Astrocyte (in vitro differentiated cells and primary cell): ENCODE measurements at places on chromosomes 6 and 20.

GRCh38 chr6:15389765-15390723 lies 144.2 kb downstream of the JARID2 start:
- H3K27ac ChIP-seq: no peak overlapping the region
- H3K36me3 ChIP-seq: no peaks in the 10 kb centered on the region
- no peaks in the 10 kb centered on the region for H3K27me3 ChIP-seq
- H3K4me3 ChIP-seq: no peak overlapping the region

DNA sequence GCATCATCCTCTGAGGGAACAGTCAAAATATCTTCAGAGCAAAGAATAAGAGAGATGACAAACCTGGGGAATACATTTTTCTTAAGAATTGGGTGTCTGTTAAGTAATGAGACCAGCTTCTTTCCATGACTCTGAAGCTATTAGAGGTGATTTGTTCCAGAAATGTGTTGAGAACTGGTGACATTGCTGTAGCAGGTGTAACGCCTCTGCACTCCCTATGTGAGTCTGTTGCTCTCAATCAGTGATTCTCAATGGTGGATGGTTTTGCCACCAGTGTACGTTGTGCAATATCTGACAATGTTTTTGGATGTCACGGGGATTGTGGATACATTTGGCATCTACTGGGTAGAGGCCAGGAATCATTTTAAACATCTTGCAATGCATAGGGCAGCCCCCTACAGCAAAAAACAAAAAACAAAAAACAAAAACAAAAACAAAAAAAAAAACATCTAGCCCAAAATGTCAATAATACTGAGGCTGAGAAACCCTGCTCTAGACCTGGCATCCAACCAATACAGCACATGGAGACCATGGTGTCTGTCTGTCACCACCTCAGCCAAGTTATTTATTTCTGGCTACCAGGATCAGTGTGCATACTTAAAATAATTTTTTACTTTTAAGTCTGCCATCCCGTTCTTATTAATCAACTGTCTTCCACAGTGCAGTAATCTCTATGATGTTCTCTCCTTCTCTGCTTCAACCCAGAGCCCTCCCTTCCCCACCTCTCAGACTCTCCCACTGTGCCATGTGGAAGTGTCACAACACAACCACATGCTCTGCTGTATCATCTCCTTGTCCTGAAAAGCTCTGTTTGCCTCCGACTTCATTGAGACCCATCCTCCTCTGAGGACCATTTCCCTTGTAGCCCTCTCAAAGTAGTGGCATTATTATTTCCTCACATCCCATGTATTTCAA lies 43.7 kb downstream of the KLHL32 start:
- no peak overlapping the region for H3K27ac ChIP-seq
- no peaks in the 10 kb centered on the region for H3K4me1 ChIP-seq
- H3K27me3 ChIP-seq: no peaks in the 10 kb centered on the region
- no peak for DNase-seq

- no peaks in the 10 kb centered on the region for H3K36me3 ChIP-seq
- DNase-seq: no peak
- H3K27me3 ChIP-seq: no peaks in the 10 kb centered on the region
- no peaks in the 10 kb centered on the region for H3K4me1 ChIP-seq
- no peak overlapping the region for H3K4me3 ChIP-seq
- no peak overlapping the region for H3K27ac ChIP-seq
These were observed 231.4 kb downstream of the PAX1 start for GRCh38 chr20:21936720-21937380.

DNA sequence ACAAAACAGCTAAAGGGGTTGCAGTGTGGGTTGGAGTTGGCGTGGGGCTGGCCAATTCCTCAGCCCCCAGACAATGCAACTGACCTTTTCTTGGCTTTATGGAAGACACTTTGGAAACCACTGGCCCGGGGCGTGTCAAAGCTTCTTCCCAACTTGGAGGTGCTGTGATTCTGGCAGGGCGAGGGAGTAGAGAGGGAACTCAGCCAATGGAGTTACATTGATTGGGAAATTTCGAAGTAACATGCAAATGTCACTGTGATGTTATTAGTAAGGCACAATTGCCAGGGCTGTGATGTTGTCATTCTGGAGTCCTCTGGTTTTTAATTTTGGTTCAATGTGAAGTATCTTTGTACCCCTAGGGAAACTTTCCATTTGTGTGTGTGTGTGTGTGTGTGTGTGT lies 41.5 kb upstream of the EPB41L1 start:
- peaks cover 13% of the 10 kb centered on the region for H3K27me3 ChIP-seq
- H3K4me1 ChIP-seq: peaks cover 6% of the 10 kb centered on the region
- DNase-seq: no peak
- H3K4me3 ChIP-seq: no peak overlapping the region
- no peak overlapping the region for H3K27ac ChIP-seq

DNA sequence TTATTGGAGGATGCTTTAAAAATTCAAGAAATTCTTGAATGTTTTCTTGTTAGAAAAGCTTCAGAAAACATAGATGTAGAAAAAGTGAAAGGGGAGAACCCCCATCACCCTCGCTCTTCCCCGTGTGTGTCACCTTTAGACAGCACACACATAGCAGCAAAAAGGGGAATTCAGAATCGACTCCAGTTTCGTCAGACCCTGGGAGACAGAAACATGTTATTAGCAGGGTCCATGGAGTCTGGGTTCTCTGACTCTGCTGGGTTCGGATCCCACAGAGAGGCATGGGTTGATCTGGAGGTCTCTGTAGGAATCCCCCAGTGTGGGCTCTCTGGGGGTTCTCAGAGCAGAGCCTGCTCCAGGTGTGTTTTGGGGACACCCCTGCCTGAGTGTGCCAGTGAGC lies 43.7 kb downstream of the ARHGAP40 start:
- no peak for DNase-seq
- H3K27ac ChIP-seq: no peak overlapping the region
- H3K27me3 ChIP-seq: peaks cover 51% of the 10 kb centered on the region
- no peaks in the 10 kb centered on the region for H3K36me3 ChIP-seq
- H3K4me1 ChIP-seq: no peaks in the 10 kb centered on the region

- DNase-seq: peak; percentile 54
- H3K27me3 ChIP-seq: no peaks in the 10 kb centered on the region
- no peak overlapping the region for H3K27ac ChIP-seq
- no peaks in the 10 kb centered on the region for H3K36me3 ChIP-seq
- peaks cover 6% of the 10 kb centered on the region for H3K4me1 ChIP-seq
- no peak overlapping the region for H3K4me3 ChIP-seq
These were observed 312.4 kb downstream of the CDKAL1 start for GRCh38 chr6:20846602-20847028.
